ENCODE measurements at places on chromosomes 3 and 15. TPM values are rescaled to one million over a fixed set of nuclear protein-coding genes. Genes with fewer than 3 reads are reported as not detected.

DNA sequence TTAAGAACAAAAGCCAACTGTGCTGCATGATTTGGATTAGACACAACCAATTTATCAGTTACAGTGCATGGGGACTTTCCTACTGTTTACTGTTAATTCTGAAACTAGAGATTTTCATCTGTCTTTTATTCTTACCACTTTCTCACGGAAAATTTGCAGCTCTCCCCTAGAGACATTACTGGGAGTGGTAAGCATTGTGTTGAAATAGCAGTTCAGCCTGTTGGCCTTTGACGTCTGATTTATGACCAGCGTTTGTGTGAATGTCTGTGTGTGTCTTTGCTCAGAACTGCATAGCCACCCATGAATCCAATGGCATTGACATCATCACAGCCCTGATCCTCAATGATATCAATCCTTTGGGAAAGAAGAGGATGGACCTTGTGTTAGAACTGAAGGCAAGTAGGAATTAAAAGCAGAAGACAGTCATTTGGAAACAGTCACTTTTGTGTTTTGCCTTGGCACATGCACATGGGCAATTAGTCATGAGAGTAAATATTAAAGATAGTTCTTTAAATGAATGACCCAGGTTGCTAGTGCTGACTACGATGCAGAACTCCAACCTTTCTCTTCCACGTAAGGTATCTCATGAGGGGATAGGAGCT, 202.2 kb upstream of the BHLHE40 start:
- no peak for DNase-seq

- DNase-seq: no peak
Measured at GRCh38 chr15:84937144-84937543, 44.5 kb upstream of the PDE8A start.

DNA sequence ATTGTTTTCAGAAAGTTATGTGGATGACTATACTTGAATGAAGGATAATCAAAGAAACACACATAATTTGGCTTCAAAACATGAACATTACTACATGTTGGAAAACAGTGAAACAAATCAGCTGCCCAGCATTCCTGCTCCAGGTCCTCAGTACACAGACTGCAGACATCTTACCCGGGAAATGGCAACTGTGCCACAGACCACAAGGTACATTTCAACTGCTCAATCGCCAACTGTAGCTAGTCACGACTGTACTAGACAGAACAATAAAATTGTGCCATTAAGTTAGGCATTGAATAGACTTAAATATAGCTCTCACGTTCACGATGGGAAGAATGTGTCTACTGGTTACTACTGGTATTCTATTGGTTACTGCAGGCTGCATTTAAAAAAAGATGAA, 5.0 kb downstream of the NAA50 start:
- no peak for DNase-seq

GRCh38 chr15:68432441-68433064, 590 bp upstream of the ITGA11 start:
- no peak for DNase-seq

GRCh38 chr3:122390665-122391064, 6.7 kb downstream of the FAM162A start:
- DNase-seq: peak; percentile 9

- DNase-seq: no peak
Measured at GRCh38 chr15:83410532-83410931, 36.6 kb upstream of the SH3GL3 start.

DNA sequence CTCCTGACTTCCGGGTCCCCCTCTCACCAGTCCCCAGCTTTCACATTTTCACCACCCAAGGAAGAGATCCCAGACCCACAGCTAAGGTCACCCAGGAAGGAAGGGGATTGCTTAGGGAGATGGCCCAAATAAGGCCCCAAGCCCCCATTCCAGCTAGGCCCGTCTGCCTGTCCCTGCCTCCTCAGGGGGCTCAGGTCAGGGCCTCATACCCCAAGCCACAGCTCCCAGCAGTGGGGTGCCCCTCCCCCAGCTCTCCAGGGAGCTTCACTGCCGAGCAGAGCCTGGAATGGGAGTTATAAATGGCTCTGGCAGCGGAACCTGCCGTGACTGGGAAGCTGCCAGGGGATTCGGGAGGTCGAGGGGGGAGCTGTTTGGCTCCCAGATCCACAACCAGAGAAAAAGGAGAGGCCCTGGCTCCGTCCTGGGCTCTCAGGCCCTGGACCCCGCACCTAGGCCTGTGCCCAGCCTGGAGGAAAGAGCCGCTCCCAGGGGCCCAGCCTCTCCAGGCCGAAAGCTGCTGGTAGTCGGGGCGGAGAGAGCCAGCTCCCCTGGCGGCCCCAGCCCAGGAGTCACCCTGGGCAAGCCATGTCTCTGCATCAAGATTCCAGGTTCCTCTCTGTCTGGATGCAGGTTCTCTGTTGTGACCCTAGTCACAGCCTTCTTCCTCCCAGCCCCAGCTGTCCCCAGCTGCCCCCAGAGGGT, 550 bp downstream of the CCDC9B start:
- peak; percentile 82 for DNase-seq

- no peak for DNase-seq
Measured at GRCh38 chr3:117628823-117629291, 919.3 kb downstream of the TUSC7 start.

DNA sequence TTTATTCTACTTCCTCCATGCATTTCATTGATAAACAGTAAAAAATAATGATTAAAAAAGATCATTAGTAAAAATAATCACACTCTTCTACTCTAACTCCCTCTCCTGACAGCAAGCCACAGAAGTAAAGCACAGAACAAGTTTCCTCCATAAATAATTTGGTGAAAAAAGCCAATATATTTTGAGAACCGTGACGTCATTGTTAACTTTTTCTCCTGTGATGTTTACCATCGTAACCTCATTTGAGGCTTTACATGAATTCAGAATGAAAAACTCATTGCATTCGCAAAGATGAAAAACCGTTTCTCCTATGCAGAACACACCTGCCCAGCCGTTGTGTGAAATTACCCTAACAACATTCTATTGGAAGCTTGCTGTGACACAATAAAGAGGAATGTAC, 120.7 kb downstream of the NSUN3 start:
- DNase-seq: no peak

- no peak for DNase-seq
Measured at GRCh38 chr15:47412802-47413201, 304.5 kb upstream of the SEMA6D start.

DNA sequence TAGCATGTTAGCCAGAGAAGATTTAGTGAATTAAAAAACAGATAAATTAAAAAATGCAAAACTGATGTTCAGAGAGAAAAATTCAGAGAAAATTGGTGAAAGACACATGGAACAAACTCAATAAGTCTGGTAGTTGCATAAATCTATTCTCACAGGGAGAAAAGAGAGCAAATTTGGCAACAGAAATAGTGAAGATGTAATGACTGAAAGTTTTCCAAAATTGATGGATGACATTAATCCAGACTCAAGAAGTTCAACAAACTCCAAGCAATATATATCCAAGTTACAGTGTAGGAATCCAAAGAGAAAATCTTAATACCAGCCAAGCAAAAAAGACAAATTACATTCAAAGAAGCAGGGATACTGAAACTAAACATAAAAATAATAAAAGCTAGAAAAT, 302.7 kb upstream of the ARPP21 start:
- no peak for DNase-seq

DNA sequence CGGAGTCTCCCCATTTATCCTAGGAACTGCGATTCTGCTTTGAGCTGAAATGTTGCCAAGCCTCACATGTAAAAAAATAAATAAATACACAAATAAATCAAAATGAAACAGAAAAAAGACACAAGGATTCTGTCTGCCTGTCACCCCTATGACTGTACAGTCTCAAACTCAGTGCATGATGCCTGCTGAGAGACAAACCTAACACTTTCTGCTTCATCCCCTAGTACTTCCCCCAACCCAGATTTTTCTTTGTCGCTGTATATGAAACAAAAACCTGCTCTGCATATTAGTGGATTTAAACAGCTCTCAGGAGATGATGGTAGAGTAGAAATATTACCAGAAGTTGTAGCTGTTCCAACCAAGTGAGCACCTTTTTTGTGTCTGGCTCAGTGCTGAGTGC, 530.7 kb upstream of the CFAP20DC start:
- no peak for DNase-seq

DNA sequence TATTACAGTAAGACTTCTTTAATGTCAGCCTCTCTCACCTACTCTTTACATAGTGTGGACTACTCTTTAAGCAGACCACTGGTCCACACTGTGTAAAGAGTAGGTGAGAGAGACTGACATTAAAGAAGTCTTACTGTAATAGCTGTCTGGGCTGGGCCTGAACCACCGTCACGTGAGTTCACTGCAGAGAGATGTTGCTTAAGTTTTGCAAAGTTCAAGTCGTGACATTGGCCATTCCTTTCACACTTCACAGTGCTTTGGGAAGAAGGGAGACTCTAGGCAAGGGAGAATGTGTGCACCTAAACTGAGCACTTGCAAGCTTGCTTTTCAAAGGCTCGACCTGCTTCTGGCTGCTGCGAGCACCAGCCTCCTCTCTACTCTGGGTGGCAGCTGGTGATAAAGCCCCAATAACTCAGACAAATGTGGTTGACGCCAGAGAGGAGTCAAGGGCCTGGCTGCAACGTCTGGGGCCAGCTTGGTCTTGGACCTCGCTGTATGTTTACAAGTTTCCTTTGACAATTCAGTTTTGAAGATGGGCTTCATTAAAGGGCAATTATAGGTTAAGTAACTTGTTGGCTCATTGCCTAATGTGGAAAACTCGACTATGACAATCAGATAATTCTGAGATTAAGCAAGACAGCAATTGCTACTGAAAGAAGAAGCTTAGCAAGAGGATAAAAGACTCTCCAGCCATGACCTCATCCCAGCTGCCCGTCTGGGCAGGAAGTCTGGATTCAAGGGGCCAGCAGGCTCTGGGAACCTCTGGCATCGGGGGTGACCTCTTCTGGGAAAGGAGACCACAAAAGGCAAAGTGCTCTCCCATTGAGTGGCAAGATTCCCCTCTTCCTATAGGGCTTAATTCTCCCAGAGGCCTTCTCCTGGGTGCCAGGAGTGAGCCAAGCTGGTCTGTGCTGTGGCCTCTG, 242.1 kb upstream of the TLE3 start:
- DNase-seq: no peak

- no peak for DNase-seq
Measured at GRCh38 chr3:76487446-76487845, 552.5 kb upstream of the ROBO2 start.

DNA sequence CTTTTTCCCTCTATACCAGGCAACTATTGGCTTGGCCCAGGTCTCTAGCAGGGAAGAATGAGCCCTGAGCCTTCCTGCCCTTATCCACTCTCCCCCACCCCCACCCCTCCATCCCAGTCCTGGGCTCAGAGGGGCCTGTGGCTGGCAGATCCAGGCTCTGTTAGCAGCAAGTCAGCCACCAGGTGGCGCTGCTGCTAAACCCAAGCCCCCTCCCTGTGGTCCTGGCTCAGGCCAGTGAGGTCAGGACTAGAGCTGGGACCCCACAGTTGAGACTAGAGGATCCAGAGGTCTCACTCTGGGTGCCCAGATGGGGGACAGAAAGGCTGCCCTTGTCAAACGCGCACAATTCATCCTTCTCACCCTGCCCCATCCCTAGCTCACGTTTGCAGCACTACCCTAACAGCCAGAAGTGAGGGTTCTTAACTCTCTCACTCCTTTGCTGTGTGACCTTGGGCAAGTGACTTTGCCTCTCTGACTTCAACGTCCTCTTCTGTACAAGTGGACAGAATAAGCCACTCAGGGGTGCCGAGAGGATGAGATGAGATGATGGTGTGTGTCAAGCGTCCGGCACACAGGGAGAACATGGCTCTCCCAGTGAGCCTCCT, 46.8 kb upstream of the SLC6A1 start:
- DNase-seq: peak; percentile 90

GRCh38 chr15:70348226-70348543, 250.5 kb upstream of the TLE3 start:
- DNase-seq: peak; percentile 36

DNA sequence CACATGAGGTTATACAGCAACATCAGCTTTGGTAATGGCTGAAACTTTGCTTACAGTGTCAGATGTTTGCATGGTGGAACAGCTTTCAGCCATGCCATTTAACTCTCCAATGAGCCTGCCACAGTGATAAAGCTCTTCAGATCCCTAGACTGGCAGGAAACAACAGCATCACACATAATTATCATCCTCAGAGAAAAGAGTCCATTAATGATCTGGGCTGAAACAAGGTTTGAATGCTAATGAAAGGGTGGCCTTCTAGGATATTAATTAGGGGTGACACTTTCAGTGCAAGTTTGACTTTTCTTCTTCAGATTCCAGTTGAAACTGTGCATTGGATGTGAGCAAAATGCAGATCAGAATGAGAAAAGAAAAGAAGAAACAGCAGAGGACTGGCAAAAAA, 166.6 kb downstream of the IGSF11 start:
- DNase-seq: no peak

GRCh38 chr3:182172534-182172933, 460.8 kb downstream of the SOX2 start:
- no peak for DNase-seq

DNA sequence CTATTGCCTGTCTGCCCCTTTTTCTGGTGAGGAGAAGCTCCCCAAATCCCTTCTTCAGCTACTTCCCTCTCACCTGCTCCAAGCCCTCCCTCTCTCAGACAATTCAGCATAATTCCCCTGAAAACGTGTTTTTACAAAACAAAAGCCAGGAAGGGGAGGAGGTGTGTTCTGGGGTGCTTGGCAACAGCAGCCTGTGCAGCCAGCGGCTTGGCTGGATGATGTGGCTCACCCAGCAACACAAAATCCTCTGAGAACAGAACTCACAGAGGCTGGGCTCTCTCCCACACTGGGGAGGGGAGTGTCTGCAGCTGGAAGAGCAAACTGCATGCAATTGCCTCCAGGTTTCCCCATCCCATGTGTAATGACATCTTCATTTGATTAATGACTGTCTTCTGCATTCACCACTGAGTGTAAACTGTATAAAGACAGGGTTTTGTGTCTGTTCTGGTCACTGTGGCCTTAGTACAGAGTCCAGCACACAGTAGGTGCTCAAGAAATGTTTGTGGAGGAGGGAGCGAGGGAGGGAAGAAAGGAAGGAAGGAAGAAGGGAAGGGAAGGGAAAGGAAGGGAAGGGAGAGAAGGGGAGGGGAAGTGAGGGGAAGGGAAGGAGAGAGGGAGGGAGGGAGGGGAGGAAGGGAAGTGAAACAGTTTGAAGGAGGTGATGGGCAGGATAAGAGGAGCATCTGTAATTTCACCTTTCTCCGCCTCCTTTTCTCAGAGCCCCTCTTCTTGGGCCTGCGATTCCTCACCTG, 70.1 kb upstream of the GLCE start:
- DNase-seq: peak; percentile 83

GRCh38 chr3:95212117-95212516, 1149.3 kb downstream of the NSUN3 start:
- DNase-seq: no peak

DNA sequence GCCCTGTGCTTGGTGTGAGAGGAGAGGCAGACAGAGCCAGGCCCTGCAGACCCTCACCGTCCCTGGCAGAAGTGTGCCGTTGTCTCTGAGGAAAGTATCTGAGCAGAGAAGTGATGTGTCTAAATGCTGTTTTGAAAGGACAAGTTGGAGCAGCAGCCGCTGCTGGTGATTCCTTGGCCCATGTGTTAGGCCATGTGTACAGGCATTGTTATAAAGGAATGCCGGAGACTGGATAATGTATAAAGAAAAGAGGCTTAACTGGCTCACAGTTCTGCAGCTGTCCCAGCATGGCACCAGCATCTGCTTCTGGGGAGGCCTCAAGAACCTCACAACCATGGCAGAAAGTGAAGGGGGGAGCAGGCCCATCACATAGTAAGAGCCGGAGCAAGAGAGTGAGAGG, 334.6 kb upstream of the ATP10A start:
- no peak for DNase-seq

CACNA1D gene
- 66.7 TPM for total RNA-seq

SAMMSON gene
- total RNA-seq: not detected

ZPLD1 gene
- 0.18 TPM for total RNA-seq

ADAMTS17 gene
- 5.5 TPM for total RNA-seq

IMPG2 gene
- 0.49 TPM for total RNA-seq

AGBL1 gene
- total RNA-seq: 0.04 TPM

RPS17 gene
- total RNA-seq: 2,366 TPM

C3orf49 gene
- not detected for total RNA-seq

RLBP1 gene
- total RNA-seq: not detected
